ENCODE measurements at places on chromosomes 1 and 21.

DNA sequence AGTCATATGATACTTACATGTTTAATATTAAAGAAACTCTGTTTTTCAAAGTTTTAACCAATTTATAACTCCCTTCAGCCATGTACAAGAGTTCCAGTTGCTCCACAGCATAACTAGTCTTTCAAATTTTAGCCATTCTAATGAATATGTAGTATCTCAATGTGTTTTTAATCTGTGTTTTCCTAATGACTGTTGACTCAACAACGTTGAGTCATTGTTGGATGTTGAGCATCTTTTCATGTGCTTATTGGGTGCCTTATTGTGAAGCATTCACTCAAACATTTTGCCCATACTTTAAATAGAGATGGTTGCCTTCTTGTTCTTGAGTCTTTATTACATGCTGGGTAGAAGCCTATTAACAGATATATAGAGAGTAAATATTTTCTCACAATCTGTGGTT lies 240.2 kb upstream of the LYPLAL1 start:
- DNase-seq: peak; percentile 3

DNA sequence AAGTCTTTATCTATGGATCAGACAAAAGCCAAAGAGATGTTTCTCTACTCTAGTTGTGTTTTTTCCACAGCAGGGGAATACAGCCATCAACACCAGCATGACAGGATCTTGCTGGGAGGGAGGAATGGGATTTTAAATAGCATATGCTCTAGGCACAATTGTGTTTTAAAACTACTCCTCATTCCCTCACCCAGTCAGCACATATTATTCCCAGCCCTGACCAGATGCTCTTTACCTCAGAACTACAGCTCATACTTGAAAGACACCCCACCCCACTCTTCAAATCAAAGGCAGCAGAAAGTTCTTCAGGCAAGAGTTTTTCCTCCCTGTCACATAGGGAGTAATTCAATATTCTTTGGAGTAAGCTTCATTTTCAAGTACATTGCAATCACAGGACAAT lies 46.2 kb upstream of the TBX15 start:
- no peak for DNase-seq

GRCh38 chr1:40868051-40868723 lies 6.0 kb upstream of the CITED4 start:
- DNase-seq: peak; percentile 59

GRCh38 chr21:36934864-36935420 lies 31.5 kb downstream of the HLCS start:
- no peak for DNase-seq

GRCh38 chr1:178161516-178161915 lies 67.6 kb downstream of the RASAL2 start:
- no peak for DNase-seq

All from fibroblast of lung (primary cell).